ENCODE measurements at places on chromosomes 11 and 22. TPM values are rescaled to one million over a fixed set of nuclear protein-coding genes. Genes with fewer than 3 reads are reported as not detected.

DNA sequence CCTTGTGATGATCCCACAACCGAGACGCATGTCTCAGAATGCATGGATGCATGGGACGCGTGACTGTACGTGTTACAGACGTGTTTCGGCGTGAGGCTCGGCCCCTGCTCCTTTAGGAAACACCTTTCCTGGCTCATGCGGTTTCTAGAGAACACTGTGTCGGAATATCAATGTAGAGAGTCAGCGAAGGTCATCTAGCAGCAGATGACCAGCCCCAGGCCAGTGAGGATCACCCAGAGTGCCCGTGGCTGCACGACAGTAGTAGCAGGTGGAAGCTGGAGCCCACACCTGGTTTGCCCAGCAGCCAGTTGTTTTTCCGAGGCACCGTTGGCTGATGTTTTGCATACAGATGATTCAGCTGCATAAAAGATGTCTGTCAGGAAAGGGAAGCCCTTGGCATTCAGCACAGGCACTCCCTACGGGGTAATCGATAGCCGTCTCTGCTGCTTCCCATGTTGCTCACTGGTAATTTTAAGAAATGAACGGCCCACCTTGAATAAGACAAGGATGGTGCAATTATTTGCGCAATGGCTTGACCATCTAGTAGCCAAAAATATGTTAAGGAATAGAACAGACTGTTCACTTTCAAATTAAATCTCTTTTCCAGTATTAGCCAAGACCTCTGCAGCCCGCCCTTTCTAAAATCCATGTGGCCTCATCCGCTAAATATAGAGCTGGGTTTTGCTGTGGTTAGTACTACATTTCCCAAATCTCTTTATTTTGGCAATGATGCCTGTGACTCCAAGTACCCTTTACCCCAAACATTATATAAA, 1.1 kb upstream of the CLTCL1 start:
- DNase-seq, result no peak

DNA sequence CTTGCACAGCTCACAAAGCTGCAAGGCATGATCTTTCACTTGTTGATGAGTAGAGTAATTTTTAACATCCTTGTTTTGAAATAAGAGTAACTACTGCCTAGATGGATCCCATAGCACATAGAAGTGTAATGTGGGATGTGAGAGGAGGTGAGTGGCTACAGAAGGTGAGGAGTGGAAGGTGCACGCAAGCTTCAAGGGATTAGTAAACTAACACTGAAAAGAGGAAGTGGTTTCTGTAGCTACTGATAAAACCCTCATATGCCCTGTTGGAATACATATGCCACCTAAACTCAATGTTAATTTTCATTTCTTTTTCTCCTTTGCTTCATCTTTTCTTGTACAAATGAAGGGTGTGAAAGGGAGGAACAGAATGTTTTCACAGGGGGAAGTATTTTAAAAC, 22.0 kb upstream of the CTSC start:
- no peak for DNase-seq

- no peak for DNase-seq
Measured at GRCh38 chr11:46676436-46677158, 23.8 kb downstream of the ARHGAP1 start.

Gene MUC15
- not detected for total RNA-seq

GRCh38 chr11:128171506-128171905, 415.9 kb downstream of the ETS1 start:
- no peak for DNase-seq

Gene APOA5
- not detected for total RNA-seq

DNA sequence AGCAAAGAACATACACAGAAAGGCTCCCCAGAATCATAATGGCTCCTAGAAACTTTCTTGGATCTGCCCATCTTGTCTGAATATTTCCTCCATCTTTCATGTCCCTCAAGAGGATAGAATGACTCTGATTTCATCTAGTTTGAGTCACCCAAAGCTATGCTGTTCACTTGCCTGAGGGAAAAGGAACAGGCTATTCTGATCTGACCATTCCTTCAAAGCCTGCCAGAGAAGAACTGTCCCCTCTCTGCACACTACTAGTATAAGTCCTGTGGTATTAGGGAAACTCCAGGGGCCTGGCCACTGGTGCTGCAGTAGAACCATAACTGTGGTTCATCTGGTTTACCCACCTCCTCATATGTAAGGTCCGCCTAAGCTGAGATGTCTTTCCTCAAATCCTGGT, 2.4 kb upstream of the PATE1 start:
- no peak for DNase-seq

- no peak for DNase-seq
Measured at GRCh38 chr11:65434057-65434666, 11.6 kb downstream of the NEAT1 start.

Gene FZD4
- total RNA-seq, result not detected

GRCh38 chr11:2746401-2747247, 46.8 kb upstream of the KCNQ1OT1 start:
- no peak for DNase-seq

DNA sequence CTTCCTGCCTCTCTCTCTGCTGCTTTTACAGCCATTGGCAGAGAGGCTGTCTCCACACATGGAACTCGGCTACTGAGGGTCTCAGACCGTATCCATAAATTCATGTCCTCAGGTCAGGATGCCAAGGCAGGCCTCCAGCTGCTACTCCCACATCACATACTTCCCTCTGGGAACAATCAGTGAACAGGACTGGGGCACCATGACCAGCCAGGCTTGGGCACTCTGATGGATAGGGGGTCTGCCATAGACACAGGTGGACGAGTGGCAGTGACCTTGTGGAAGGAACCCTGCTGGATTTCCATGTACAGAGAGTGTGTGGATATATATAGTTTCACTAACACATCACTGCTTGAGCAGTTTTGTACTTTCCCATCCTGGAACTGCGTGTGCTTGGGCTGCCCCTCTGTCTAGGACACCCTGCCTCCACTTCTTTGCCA, 97.7 kb upstream of the PARVA start:
- no peak for DNase-seq

GRCh38 chr11:5238486-5238885, 4.2 kb upstream of the HBD start:
- DNase-seq, result no peak

DNA sequence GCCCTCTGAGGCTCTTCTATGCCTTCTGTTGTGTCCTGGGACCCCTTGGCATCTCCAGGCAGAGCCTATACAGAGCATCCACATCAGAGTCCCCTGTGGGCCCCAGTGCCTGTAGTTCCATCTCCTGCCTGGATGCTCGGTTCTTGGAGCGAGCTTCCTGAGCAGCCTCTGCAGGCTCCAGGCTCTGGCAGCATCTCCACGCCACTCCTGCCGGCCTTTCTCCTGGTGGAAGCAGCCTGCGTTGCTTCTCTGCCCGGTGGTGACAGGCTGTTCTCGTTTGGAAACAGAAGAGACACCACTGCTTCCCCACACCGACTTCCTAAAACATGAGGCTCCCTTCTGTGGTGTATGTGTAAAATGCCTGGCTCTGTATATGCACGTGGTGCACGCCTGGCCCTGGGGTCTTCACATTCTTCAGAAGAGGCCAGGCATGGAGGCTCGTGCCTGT, 52.8 kb downstream of the BCR start:
- DNase-seq, result no peak

DNA sequence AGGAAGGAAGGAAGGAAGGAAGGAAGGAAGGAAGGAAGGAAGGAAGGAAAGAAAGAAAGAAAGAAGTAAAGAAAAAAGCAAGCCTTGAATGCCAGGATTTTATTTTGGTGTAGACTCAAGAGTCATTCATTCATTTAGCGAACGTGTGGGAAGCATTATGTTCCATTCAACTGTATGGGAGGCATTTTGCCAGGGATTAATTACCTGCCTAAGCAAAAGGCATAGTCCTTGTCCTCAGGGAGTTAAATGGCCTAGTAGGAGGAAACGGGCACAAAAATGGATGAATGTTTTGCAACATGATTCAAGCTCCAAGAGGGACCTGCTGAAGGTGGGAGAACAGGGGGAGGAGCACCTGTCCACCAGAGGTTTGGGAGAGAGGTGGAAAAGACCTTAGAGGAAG, 16.2 kb upstream of the ZNRF3 start:
- no peak for DNase-seq

Gene KIF18A
- total RNA-seq, result 35.4 TPM

GRCh38 chr11:67367761-67368227, 5.6 kb downstream of the CLCF1 start:
- DNase-seq, result no peak

DNA sequence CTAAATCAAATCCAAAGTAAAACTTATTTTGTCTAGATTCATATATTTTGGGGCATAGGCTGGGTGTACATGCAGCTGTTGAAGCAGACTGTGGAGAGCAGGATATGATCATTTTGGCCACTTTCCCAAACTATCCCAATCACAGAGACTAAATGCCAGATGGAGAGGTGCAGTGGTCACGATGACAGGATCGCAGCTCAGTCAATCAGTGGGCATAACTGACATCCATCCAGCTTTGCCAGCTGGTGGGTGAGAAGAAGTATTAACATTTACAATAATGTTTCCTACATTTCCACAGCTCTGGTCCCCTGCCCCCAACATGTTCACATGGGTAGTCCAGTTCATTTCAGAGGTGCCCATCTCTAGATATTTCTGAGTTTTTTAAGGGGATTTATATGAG, 255.5 kb upstream of the SESN3 start:
- DNase-seq, result no peak

GRCh38 chr22:31652911-31653684, 8.9 kb downstream of the PISD start:
- no peak for DNase-seq

- no peak for DNase-seq
Measured at GRCh38 chr22:45845076-45845487, 131.9 kb downstream of the WNT7B start.

DNA sequence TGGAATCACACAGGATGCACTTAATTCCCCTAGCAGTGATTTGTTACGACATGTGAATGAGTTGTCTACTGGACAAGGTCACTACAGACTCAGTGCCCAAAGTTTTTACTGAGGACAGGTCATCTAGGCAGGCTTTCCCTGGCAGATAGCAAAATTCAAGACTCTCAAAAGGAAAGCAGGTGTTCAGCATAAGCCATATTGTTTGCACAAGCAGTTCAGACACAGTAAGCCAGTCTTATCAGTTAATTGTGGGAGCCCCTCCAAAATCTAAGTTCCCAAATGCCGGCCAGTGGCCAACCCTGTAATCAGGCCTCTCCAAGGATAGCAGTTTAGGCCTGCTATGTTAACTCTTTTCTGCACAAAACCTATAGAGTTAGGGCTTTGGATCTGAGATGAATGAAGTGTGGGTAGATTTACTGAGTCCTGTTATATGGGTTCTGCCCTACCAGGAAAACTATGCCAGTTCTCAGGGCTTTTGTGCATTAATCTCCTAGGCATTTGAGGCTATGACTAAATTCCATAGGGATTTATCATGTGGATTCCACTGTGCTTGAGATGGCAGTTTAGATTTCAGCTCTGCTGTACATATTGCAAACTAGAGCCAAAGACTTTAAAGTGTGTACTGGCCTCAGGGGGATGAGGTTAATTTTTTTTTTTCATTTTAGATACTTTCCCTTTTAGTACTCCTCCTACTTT, 4.8 kb upstream of the ARHGEF12 start:
- no peak for DNase-seq

Gene ADM2
- total RNA-seq, result 4.2 TPM

DNA sequence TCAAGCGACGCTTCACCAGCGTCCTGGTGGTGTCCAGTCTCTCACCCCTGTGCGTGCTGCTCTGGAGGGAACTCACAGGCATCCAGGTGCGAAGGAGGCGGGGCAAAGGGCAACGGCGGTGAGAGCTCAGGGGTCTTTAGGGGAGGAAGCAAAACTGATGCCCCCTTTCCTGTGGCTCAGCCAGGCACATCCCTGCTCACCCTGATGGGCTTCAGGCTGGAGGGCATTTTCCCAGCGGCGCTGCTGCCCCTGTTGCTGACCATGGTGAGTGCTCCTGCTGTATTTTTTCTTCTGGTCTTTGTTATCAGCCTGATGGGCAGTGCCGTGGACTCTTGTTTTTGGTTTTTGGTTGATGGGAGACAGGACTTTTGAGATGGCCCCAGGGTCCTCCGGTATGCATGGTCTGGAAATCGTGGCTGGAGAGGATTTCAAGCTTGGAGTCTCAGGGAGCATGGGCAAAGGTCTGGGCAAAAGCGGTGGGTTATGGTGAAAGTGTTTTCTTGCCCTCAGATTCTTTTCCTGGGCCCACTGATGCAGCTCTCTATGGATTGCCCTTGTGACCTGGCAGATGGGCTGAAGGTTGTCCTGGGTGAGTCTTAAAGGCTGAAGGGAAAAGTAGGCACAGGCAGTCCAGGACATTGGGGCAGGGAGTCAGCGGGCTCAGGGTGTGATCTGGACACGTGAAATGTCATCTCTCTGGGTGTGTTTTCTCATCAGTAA, 695 bp downstream of the RCE1 start:
- no peak for DNase-seq

- DNase-seq, result no peak
Measured at GRCh38 chr11:123587044-123587443, 67.4 kb downstream of the SCN3B start.

Gene OR51B2
- total RNA-seq, result not detected

Gene SLC25A22
- 51.2 TPM for total RNA-seq

- no peak for DNase-seq
Measured at GRCh38 chr11:6530848-6531247, 33.8 kb downstream of the DNHD1 start.

DNA sequence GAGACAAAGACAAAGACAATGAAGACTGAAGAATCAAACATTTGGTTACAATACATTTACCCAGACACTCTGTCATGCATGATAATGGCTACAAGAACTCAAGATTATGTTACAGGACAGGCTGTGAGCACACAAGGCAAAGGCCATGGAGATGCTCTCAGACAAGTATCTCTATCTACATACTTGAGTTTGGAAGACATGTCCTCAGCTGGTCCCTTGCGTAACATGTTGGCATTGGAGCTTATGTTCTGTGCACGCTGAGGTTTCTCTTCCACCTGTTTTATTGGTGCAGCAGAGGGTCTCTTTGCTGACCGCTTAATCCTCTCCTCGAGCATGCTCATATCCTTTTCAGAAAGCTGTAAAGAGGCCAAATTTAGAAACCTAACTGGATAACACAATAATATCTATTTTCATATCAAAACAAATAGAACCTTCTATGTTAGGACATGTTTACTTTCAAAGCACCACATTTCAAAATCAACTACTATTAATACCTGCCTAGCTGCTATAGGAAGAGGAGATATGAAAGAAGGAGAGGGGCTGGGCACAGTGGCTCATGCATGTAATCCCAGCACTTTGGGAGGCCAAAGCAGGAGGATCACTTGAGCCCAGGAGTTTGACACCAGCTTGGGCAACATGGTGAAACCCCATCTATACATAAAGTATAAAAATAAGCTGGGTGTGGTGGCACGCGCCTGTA, 41.6 kb downstream of the F2 start:
- DNase-seq, result no peak

DNA sequence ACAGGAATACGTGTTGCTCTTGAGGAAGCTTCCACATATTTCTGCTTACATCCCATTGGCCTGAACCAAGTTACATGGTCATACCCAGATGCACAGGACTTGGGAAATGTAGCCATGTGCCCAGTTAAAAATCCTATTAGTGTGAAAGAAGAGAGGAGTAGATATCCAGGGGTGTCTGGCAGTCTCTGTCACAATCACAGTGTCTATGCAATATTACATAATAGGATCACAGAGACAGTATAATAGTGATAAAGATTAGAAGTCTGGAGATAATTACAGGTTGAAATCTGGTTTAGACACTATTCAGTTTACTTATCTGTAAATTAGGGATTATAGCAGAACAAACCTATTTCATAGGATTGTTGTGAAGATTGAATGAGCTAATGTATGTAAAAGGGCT, 62.6 kb upstream of the SLC6A5 start:
- DNase-seq, result no peak

GRCh38 chr11:121291896-121292494, 576 bp upstream of the SC5D start:
- DNase-seq, result no peak

Gene MMP8
- total RNA-seq, result not detected

Gene RAB3IL1
- not detected for total RNA-seq

Measured in activated CD8-positive, alpha-beta T cell treated with anti-CD3 and anti-CD28 coated beads, Interleukin-2, amount 10 ng/mL, durations not matched to agents 7 days and 5 days (primary cell).